Stimulated activated naive CD4-positive, alpha-beta T cell treated with Interleukin-2 at 50 U/mL for 16 hours (primary cell): ENCODE measurements at places on chromosomes 2 and 18.

- no peak for DNase-seq
Observed at GRCh38 chr2:158458617-158458920, 1.8 kb downstream of the PKP4 start.

- no peak for DNase-seq
Observed at GRCh38 chr2:127087791-127088495, 19.0 kb downstream of the BIN1 start.

DNA sequence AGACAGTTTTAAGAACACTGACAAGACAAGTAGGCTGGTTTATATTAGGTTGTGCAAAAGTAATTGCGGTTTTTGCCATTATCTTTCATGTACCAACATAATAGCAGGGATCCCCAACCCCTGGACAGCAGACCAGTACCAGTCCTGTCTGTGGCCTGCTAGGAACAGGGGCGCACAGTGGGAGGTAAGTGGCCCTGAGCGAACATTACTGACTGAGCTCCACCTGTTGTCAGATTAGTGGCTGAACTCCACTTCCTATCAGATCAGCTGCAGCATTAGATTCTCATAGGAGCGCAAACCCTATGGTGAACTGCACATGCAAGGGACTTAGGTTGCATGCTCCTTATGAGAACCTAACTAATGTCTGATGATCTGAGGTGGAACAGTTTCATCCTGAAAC is 921.9 kb downstream of the CCDC85A start:
- no peak for DNase-seq

GRCh38 chr18:10752382-10752781 is 226.6 kb downstream of the NAPG start:
- DNase-seq, result no peak

DNA sequence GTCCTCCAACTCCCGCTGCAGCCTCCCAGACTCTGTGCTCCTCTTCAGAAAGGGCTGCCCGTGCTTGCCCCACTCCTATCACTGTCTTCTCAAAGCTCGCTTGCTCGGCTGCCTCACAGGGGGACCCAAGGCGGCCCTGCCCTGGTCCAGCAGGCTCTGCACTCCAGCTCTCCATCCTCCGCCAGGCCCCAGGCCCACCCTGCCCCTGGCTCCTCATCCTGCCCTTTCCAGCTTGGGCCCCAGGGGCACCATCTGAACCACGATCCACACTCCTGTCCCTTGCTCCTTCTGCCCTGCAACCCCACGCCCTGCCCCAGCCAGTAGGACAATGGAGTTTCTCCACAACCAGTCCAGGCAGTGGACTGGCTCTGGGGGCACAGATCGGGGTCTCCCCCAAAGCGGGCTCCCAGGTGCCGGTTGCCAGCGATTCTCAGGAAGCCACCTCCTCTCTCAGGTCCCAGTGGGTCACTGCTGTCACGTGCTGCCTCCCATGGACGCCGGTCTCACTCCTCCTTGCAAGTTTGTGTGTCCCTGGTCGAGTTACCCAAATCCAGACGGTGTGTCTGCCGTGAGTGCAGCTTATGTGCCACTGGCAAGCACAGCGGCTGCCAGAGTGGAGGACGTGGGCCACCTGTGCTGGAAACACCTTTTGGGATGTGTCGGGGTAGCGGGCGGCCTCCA is 238.5 kb downstream of the HDAC4 start:
- no peak for DNase-seq

DNA sequence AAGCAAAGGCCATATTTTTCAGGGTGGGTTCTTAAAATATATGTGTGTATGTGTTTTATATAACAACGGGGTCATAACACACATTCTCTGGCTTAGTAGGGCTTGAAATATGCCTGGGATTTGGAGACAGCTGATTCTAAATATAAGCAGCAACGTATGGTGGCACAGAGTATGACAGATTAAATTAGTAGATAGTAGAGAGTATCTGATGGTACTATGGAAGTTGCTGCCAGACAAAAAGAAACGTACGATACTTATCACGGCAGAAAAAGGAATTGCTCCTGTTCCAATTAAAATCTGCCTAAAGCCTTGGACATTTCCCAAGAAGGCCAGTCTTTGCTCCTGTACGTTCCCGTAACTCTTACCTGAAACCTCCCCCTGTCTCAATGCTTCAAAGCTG is 607.9 kb upstream of the ID2 start:
- no peak for DNase-seq

DNA sequence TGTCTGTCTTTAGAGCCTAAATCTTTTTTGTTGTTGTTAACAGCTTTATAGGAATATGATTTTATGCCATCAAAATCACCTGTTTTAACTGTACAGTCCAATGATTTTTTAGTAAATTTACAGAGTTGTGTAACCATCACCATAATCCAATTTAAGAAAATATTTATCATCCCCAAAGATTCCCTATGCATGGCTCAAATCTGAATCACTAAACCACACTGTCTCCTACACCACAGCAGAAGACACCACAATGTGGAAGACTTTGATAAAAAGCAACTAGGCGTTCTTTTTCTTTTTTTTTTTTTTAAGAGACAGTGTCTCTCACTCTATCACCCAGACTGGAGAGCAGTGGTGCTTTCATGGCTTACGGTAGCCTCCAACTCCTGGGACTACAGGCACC is 99.6 kb downstream of the TXNL1 start:
- DNase-seq, result no peak

DNA sequence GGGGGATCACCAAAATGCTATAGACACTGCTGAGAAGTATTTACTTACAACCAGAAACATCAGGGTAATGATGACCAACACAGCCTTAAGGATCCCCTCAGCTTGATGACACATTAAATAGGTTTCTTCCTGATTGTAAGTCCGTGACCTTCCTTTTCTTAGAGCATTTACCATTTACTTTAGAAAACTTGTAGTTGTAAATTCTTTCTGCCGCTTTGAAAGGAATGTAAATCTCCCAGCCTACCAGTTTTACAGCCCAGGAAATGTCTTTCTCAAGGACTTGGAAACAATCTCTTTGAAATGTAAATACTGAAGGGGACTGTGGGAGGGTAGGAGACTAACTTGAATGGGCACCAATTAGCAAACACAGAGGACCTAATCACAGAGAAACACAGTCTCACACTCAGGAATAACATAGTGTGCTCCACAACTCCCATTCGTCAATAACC is 278.6 kb downstream of the DSC3 start:
- DNase-seq, result no peak

GRCh38 chr2:9087121-9087681 is 83.7 kb upstream of the MBOAT2 start:
- DNase-seq, result no peak

DNA sequence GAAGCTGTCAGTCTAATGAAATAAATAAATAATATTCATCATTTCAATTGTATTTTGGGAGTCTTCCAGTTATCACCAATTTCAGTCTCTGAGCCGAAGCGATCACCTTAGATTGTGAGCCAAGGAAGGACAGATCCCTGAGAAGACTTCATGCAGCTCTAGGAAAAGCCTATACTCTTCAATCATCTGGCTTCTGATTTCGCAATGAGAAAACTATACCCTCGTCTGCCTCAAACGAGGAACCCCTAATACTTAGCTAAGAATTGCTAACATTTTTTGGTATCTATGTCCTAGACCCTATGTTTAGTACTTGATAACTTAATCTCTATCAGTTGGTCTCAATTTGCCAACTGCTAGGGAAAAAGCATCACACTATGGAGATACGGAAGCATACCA is 4.5 kb upstream of the TTC27 start:
- no peak for DNase-seq

- DNase-seq, result no peak
Observed at GRCh38 chr2:101327863-101328394, 19.4 kb upstream of the RNF149 start.

DNA sequence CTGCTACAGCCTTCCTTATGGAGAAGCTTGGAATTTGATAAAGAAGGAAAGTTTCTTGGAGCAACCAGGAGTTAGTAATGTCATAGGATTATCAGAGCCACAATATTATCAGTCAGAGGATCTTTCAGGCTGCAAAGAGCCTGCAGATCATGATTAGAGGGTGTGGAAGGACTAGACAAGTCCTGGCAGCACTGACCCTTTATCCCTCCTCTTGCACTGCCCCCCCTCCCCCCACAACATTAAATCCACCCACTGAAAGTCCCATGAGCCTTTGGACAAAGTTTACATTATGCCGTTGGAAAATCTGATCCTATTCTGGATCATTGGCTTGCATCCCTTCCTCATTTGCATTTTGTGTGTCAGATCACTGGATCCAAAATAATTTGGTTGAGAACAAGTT is 18.7 kb upstream of the IMPA2 start:
- no peak for DNase-seq

DNA sequence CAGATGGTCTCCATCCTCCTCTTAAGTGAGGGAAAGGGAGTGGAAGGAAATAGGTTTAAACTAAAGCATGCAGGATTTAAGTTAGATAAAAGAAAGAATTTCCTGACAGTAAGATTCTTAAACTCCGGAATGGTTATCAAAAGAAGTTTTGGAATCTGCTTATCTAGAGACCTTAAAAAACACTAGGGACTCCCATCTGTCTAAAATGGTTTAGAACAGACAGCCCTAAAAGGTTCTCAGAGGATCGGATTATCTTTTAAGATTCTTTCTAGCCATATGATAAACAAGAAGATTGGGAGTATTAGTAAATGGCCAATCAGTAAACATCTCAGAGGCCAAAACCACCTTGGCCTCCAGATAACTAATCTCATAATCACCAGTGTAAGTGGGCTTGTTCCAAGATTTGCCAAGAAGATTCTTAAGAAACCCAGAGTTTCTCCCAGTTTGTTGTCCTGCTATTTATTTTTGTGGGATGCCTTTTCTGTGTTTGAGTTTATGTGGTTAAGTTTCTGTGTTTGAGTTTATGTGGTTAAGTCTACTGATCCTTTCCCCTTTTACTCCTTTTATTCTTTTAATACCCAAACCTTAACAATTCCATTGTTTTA is 314.9 kb upstream of the NRP2 start:
- no peak for DNase-seq

- DNase-seq, result no peak
Observed at GRCh38 chr2:150686391-150686790, 198.9 kb upstream of the RND3 start.

- no peak for DNase-seq
Observed at GRCh38 chr18:69874058-69874457, 73.6 kb downstream of the CD226 start.

DNA sequence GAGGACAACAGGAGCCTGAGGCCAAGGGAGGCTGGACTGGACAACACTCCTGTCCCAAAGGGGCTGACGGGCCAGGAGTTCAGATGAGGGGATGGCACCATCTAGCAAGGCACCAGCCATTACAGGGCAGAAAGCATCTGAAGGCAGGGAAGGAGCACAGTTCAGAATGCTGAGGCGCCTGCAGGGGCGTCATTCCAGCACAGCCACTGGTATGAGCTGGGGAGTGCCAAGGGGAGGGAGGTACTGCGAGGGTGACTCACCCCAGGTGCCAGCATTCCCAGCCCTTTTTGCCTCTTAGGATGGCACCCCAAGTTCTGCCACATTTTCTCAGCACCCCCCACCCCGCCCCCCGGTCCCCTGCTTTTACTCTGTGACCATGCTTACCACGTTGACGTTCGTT is 129.8 kb upstream of the EPAS1 start:
- DNase-seq, result no peak

GRCh38 chr2:37323781-37324535 is 675 bp downstream of the PRKD3 start:
- DNase-seq, result peak; percentile 20

GRCh38 chr2:54531558-54531957 is 75.4 kb downstream of the SPTBN1 start:
- no peak for DNase-seq

DNA sequence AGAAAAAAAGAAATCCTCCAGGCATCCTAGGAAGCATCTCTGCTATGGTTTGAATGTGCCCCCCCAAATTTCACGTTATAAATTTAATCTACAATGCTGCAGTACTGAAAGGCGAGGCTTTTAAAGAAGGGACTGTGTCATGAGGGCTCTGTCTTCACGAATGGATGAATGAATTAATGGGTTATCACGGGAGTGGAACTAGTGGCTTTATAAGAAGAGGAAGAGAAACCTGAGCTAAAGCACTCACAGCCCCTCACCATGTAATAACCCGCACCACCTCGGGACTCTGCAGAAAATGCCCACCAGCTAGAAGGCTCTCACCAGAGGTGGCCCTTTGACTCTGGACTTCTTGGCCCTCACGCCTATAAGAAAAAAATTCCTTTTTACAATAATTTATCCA is 27.6 kb downstream of the RNU4ATAC start:
- DNase-seq, result no peak

- DNase-seq, result no peak
Observed at GRCh38 chr2:182625814-182626213, 90.2 kb upstream of the DNAJC10 start.

DNA sequence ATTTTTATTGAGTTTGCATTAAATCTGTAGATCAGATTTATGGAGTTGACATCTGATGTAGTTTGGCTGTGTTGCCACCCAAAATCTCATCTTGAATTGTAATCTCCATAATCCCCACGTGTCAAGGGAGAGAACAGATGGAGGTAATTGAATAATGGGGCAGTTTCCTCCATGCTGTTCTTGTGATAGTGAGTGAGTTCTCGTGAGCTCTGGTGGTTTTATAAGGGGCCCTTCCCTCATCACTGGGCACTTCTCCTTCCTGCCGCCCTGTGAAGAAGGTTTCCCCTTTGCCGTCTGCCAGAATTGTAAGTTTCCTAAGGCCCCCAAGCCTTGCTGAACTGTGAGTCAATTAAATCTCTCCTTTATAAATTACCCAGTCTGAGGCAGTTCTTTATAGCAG is 32.2 kb downstream of the ZC3H15 start:
- no peak for DNase-seq

- no peak for DNase-seq
Observed at GRCh38 chr2:133953524-133953923, 300.3 kb upstream of the MGAT5 start.

- DNase-seq, result no peak
Observed at GRCh38 chr2:59233920-59234319, 992.8 kb upstream of the FANCL start.

- DNase-seq, result no peak
Observed at GRCh38 chr2:241399941-241400922, 44.1 kb downstream of the FARP2 start.

GRCh38 chr2:140472676-140473075 is 1658.1 kb downstream of the LRP1B start:
- DNase-seq, result no peak

- no peak for DNase-seq
Observed at GRCh38 chr2:33015421-33016142, 68.8 kb downstream of the LTBP1 start.

- DNase-seq, result no peak
Observed at GRCh38 chr2:177245010-177245422, 19.5 kb downstream of the NFE2L2 start.

GRCh38 chr2:219087361-219087760 is 26.6 kb upstream of the IHH start:
- DNase-seq, result no peak

DNA sequence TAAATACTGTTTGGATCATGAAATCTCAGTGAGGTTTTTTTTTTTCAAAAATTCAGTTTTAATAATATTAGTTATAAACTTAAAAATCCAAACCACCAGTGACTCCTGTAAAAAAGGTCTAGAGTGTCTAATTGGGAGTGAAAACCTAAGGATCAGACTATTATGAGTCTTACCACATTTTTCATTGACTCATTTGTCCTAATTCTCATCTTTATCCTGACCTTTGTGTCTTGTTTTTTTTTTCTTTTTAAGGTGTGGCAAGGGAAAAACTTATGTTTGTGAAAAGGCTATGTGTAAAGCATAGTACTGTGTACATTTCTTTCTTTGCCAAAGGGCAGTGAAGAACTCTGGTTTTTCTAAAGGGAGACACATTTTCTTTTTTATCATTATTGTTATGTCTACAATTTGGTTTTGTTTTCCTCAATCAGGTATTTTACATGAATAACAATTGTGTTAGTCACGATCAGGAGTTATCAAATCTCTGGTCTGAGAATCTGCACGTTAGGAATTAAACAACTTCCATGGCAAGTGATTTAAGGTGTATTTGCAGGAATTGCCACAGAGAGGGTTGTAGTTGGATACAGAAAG is 52.6 kb downstream of the RHBDD1 start:
- DNase-seq, result no peak
